Stimulated activated CD4-positive, alpha-beta T cell treated with anti-CD3 and anti-CD28 coated beads, Interleukin-4, amount 100 ng/mL, for 4 hours (primary cell): ENCODE measurements at places on chromosomes 6 and 20.

DNA sequence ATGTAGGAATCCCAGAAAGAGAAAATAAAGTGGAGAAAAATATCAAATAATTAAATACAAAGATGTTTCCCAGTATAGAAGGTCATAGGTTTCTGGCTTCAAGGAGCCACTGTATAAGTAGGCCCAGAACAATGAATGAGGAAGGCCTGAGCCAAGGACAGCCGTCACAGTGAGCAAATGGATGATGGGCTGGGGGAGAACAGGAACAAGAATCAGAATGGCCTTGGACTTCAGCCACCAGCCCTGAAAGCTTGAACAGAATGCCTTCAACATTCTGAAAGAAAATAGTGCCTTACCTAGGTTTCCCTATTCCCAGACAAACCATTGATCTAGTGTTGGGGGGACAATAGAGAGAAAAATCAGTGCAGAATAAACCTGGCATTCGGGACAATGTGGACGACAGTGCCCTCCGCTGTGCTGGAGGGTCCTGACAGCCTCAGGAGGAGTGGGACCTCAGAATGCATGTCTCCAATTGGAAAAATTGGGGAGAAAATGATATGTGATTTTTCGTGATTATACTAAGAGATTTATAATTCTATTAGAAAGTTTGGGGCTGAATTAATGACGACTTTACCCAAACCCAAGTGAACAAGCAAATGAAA lies 333.9 kb upstream of the AGPAT4 start:
- no peak for DNase-seq

- no peak for DNase-seq
Observed at GRCh38 chr6:146664871-146665360, 66.1 kb downstream of the ADGB start.

GRCh38 chr20:50521221-50522052 lies 11.3 kb downstream of the PTPN1 start:
- no peak for DNase-seq

GRCh38 chr6:62298745-62299392 lies 12.8 kb upstream of the KHDRBS2 start:
- DNase-seq = no peak

DNA sequence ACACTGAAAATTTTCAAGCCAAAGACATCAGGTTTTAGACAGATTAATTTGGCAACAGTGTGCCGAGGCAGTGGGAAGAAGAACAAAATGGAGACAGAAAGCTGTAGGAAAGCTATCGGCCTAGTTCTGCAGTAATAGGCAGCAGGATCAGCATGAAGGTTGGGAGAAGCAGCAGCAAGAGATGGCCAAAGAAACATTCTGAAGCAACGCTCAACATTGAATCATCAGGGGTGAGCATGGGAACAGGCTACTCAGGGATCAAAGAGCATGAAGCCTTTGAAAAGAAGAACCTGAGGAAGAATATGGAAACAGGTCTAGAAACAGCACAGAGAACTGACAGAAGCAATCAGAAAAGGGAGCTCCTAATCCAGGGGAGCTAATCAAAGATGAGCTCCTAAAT lies 7.1 kb upstream of the DST start:
- DNase-seq = no peak

GRCh38 chr6:144162977-144163376 lies 12.7 kb downstream of the STX11 start:
- no peak for DNase-seq

DNA sequence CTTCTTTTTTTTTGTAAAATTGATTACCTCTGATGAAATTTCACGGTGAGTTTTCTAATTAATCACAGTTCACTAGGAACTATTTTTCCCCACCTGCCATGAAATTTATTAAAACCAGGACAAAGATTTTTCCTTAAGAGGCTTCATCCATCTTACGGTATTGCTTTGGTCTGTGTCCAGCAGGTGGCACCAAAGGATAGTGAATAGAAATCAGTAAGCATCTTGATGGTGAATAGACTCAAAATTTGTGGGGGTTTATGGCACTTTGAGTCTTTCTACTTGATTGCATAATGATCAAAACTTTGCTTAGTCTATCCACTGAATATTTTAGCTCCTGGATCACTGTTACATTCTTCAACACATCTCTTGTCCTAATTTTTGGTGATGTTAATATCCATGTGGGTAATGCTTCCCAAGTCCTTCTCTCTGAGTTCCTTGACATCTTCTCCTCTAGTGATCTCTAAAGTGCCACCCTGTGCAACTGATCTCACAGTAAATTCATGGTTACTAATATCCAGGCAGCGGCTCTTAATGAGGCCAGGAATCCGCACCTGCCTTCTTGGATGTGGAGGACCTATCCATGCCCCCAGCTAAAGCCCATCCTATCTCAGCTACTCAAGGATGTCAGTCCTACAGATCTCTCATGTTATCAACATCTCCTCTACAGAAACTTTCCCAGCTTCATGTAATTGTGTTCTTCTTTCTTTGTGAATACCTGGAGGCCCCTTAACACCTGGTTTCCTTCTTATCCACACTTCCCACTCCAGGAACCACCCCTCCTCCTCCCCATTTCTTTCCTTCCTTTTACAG lies 54.5 kb downstream of the STMND1 start:
- peak; percentile 28 for DNase-seq

GRCh38 chr6:68826501-68826900 lies 191.4 kb downstream of the ADGRB3 start:
- no peak for DNase-seq

GRCh38 chr20:53923566-53924369 lies 146.6 kb downstream of the BCAS1 start:
- DNase-seq = no peak

- DNase-seq = no peak
Observed at GRCh38 chr6:131652472-131652871, 15.4 kb downstream of the ENPP3 start.

GRCh38 chr6:138964012-138964411 lies 24.0 kb downstream of the REPS1 start:
- DNase-seq = no peak

GRCh38 chr6:103269581-103269980 lies 1590.1 kb downstream of the HACE1 start:
- no peak for DNase-seq

DNA sequence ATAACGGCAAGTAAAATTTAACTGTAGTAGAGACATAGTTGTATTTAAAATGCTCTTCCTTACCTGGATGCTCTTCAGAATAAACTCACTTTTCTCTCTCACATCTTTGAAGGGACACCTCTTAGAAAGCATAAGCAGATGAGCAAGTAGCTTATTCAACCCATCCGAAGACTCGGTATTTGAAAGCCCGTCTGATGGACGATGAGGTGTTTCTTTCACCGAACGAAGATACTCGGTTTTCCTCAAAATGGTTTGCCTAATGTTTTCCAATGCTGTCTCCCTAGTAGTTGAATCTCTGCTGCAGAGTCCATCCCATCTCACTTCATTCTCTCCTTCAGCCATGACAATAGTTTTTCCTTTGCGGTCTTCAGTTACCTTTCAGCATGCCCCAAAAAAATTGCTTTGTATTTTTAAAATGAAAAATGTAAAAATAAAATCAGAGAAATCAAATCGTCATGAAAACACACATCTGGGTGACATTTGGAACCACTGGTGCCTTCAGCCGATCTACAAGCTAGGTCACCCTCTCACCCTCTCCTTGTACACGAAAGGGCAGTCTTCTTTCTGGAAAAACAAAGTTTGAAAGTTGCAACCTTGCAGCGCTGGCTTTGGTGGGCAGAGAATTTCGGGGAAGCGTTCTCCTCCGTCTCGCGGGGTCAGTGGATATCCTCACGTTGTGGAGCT lies 772 bp downstream of the SESN1 start:
- no peak for DNase-seq

- DNase-seq = no peak
Observed at GRCh38 chr6:35203152-35203670, 10.5 kb upstream of the SCUBE3 start.

GRCh38 chr20:57546956-57547649 lies 13.8 kb upstream of the PCK1 start:
- no peak for DNase-seq

DNA sequence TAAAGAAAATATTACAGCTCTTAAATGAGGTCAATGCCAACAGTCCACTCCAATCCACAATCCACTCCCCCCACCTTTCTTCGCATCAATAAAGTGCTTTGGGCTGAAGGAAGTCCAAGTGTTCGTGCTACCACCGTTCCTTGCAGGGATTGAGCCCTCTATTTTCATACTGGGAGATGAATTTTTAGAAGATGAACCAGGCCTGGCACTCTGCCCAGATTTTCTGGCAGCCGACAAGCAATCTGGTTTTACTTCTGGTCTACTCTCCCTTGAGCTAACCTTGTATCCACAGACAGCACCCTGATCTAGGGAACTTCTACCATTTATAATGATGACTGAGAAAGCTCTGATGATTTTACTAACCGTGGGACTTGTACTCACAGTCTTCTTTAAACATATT lies 72.3 kb downstream of the BTBD9 start:
- DNase-seq = no peak

DNA sequence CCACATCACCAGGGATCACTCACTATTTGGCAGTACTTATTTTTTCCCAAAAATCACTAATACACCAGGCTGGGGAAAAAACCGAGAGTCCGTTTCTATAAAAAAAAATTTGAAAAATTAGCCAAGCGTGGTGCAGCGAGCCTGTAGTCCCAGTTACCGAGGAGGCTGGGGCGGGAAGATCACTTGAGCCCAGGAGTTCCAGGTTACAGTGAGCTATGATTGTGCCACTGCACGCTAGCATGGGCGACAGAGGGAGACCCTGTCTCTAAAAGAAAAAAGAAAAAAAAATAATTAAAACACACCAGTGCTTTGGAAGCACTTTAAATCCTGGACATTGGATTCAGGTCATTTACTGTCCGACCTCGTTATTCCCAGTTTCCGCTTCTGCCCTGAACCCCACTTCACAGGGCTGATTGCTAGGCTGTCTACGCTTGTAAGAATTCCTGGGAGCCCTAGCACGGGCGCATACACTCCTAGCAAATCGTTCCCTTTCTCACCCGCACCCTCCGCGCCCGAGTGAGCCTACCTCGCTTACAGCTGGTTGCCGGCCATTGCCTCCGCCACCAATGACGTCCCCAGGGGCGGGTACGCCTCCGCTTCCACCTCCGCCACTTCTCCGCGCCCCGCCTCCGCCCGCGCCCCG lies at the start of gene TPMT:
Gene TPMT (minus strand): TSS at position 571 of the 643 bp plus-strand sequence. CDS start 5,950 bp downstream, outside the sequence.
- DNase-seq = no peak

DNA sequence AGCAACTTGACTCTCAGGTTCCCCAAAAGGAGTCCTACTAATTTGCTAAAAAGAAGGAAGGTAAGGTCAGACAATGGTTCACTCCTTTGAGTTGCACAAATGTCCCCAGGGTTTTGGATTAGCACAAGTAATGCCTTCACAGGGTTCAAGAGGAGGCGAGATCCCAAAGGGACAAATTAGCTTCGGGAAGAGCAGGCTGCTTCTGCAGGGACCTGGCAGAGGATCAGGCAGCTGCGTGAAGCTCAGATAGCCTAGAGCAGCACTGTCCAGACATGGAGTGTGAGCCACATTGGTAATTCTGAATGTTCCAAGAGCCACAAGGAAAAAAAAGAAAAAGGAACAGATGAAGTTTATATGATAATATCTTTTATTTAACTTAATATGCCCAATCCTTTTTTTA lies 115.4 kb downstream of the CFAP61 start:
- DNase-seq = no peak

- no peak for DNase-seq
Observed at GRCh38 chr6:128508588-128509296, 11.7 kb downstream of the PTPRK start.

DNA sequence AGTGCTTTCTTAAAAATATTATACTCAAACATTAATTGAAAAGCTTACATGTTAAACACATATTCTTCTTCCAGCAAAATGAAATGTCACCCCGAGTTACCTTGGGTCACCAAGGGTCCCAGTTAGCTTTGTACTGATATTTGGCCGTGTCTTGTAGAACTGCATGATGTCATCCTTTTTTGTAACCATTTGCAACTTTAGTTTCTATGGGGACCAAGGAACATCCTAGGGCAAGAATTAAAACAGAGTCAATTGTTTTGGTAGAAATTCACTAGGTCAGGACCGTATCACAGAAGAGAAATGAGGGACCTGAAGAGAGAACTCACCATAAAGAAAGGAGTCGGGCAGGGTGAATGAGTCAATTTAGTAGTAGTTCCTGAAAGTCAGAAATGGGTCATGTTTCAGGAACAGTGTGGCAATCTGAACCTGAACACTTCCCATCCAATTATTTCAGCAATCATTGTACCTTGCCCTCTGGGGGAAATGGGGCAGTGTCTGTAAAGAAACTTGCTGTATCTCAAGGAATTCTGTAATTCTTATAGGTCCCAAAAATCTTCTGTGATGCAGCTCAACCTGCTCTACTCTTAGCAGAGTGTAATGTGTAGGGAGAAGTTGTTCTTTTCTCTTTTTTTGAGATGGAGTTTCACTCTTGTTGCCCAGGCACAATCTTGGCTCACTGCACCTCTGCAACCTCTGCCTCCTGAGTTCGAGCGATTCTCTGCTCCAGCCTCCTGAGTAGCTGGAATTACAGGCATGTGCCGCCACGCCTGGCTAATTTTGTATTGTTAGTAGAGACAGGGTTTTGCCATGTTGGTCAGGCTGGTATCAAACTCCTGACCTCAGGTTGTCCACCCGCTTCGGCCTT lies 5.3 kb upstream of the AKAP7 start:
- DNase-seq = no peak

DNA sequence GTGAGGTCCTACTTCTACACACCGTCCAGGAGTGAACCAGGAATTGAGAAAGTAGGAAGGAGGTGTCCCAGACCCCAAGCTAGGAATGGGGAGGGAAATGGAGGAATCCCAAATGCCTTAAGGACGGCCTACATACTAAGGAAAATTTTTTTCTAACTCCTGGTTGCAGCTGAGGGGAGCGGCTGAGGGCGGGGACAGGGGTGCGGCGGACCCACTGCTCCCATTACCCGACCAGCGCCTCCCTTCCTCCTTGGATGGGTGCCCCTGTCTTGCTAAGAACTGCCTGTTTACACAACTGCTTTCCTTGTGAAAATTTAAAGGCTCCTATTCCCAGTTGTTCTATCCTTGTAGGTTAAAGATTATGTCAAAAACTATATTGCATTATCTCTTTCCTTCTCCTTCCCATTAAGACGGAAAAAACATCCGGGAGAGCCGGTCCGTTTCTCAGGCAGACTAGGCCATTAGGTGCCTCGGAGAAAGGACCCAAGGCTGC lies 699 bp upstream of the HSPA1B start:
- DNase-seq = no peak

- DNase-seq = no peak
Observed at GRCh38 chr6:27791182-27791943, 120.8 kb downstream of the OR2B2 start.
